BJ (cell line): ENCODE measurements at places on chromosomes 2 and 18. TPM values are rescaled to one million over a fixed set of nuclear protein-coding genes. Genes with fewer than 3 reads are reported as not detected.

OBSL1 gene
- polyA plus RNA-seq = 47.2 and 75.9 TPM in 2 replicates

- no peak for DNase-seq
Observed at GRCh38 chr2:33265584-33266338, 210.7 kb upstream of the RASGRP3 start.

DNA sequence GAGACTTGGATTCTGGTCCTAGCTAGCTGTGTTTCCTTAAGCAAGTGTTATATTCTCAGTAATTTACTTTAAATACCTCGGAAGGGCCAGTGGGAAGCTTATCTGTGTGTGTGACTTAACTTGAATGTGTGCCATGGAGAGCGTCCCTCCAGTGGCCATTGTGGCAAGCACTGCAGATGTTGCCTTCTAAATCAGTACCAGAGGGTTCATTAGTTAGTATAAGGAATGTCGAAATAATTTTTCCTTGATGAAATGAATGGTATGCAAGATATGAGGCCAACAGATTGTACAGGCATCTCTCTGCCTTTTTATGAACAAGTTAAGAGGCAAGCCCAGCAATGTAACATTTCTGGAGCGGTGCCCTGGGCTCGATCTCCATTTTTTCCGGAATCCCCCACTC lies 52.0 kb downstream of the FBXO36 start:
- peak; percentile 72 for DNase-seq

DNA sequence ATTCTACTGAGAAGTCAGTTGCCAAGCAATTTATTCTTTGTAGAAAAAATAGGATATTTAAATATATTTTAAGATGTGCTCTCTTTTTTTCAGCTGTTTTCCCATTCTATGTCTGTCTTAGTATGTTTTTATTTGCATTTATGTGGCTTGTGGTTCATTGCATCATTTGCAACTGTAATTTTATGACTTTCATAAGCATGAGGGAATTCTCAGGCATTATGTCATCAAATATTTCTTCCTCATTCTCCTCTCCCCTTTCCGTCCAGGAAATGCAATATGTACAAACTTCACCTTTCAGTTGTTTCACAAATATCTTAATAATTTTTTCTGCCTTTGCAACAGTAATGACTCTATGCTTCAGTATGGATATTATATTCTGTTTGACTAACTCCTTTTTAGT lies 560.2 kb upstream of the LRATD1 start:
- no peak for DNase-seq

GRCh38 chr2:9763356-9764152 lies 79.7 kb upstream of the TAF1B start:
- DNase-seq = no peak

DNA sequence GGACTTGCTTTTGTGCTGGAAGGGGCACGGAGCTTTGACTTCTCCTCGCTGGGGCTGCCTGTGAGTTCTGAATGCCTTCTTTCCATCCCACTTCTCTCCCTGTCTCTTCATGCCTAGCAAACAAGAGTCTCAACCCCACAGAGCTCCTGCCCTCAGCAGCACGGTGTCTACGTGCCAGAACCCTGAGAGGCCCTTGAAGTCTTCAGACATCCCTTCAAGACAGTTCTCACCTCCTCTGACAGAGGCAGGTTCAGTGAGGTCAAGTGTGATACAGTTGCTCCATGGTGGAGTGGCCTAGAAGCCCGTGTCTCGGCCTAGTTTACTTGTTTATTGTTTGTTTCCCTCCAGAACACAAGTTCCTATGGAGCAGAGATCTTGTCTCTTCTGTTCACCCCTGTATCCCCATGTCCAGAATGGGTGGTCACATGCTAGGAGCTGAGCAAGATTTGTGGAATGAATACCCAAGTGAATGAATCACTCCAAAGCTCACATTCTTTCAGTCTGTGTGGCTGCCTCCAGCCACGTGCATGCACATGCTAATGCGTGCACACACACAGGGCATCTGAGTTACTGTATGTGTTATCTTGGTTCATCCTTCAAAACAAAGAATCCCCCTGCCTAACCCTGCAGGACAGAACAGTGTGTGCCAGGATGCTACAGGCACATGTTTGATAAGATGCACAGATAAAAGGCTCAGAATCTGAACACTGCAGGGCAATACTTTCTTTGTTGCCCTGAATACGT lies 391.6 kb downstream of the NBAS start:
- peak; percentile 83 for DNase-seq
